NCI-H748 treated with DMSO at 0.1 percent for 48 hours (cell line): ENCODE measurements at places on chromosomes 2 and 18.

- no peak for DNase-seq
Measured at GRCh38 chr2:19851116-19851695, 50.6 kb downstream of the TTC32 start.

GRCh38 chr18:332721-333510 is 65.1 kb upstream of the THOC1 start:
- no peak for DNase-seq

GRCh38 chr2:172179045-172179701 is 76.5 kb upstream of the DLX2 start:
- DNase-seq: no peak

DNA sequence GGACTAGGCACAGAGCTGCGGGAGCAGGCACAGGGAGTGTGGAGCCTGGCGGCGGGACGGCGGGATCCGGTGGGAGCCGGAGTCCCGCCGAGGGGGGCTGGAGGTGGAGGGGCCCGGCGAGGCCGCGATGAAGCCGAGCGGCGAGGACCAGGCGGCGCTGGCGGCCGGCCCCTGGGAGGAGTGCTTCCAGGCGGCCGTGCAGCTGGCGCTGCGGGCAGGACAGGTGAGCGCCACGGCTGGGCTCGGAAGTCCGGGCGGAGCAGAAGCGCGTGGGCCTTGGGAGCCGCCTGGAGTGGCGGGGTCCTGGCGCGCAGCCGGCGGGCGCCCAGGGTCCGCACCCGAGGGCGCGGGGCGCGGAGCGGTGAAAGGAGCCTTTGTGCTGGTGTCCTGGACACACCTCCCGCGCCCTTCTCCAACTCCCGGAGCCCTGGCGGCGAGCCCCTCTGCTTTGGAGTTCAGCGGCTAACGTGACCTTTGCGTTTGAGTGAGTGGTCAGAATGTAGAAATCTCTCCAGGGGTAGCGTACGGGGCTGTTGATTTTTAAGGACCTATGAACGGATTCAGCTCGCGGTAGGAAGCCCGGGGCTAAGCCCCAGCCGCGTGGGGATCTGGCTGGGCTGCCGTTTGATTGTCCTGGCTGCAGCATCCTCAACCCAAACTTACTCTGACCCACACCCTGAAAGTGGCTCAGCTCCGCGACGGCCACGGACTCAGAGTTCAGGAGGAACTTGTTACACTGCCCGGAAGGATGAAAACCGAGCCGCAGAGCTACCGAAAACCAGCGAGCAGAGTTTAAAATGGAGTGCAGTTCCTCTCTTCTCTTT is 448 bp downstream of the IMPA2 start:
- no peak for DNase-seq

DNA sequence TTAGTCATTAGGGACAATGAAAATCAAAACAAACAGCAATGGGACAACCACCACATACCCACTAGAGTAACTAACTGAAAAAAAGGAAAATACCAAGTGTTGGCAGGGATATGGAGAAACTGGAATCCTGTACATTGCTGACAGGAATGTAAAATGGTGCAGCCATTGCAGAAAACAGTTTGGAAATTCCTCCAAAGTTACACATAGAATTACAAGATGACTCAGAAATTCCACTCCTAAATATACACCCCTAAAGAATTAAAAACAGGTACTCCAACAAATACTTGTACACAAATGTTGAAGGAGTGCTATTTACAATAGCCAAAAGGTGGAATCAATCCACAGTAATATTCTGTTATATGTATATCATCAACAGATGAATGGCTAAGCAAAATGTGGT is 110.9 kb downstream of the ROCK1 start:
- no peak for DNase-seq

DNA sequence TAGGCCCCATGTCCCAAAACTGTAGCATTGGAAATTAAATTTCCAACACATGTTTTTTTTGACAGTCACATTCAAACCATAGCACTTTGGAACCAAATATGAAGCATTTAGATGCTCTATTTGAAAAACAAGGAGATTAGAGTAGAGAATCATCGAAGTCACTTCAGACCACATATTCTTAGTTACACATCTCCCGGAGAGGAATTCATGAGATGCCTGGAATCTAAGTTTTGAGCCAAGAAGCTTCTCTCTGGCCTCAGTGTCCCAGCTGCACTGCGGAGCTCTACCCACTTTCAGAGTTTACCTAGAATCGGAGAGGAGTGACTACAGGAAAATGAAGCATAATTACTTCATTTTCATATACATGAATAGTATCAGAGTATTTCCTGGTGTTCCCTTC is 385.9 kb downstream of the TNS1 start:
- no peak for DNase-seq

- no peak for DNase-seq
Measured at GRCh38 chr2:206054952-206055351, 31.0 kb downstream of the INO80D start.

DNA sequence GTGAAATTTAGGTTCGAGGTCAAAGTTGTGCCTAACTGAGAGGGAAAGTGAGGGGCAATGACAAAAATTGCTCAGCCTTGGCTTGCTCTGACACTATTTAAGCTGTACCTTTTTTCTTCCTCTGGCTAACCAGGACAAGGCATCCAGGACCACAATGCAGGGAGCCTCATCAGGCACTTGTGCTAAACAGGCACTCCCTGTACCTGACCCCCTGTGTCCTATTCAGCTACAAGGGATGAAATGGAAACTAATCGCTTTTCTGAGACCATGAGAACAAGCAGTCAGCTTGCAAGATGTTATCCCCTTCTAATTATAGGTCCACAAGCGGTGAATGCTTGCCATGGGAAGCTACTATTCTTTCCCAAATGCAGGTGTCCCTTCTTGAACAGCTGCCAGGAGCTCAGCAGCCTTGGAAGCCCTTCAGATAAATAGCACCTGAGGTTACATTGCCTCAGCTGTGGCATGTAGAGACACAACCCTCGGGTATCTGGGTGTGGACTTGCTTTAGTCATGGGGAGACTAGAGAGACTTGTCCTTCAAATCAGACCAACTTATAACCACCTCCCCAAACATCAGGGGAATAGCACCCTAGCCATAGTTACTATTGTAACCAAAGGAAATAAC is 19.1 kb upstream of the ITGA6 start:
- DNase-seq: peak; percentile 92

DNA sequence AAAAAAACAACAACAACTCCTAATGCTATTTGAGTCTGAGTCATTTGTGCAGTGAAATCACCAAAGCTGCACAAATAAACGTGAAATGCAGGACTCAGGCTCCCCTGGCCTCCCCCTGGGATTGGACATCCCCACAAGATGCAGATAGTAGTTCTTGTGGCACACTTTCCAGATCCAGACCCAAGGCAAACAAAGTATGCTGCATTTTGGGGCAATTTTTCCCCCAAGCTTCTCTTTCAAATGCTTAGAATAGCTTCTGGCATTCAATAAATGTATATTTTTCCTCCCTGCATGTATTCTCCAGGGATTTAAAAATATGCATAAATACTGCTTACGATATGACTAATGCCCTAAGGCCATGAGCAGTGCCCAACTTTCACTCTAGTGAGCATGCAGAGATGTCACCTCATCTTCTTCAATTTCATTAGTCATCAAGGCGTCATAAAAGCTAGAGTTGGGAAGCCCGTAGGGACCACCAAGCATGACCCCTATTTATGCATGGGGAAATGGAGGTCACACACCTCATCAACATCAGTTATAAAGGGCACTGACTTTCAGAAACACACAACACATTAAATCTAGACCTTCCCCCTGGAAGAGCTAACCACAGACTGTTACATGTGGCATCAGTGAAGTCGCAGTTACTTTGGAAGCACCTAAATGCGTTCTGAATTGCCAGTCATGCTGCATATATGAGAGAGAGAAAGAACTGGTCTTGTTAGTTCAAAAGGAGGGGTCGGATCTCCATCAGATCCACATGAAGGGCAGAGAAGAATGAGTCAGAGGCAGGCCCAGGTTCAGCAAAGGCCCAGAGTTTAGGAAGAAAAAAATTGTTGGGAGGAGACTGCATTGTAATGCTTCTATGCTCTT is 374.1 kb downstream of the LPIN1 start:
- DNase-seq: no peak

GRCh38 chr2:120313695-120314615 is 32.0 kb upstream of the INHBB start:
- DNase-seq: no peak

- DNase-seq: no peak
Measured at GRCh38 chr18:65498605-65499004, 252.2 kb upstream of the CDH7 start.

GRCh38 chr2:1874101-1874865 is 130.0 kb upstream of the PXDN start:
- DNase-seq: no peak

DNA sequence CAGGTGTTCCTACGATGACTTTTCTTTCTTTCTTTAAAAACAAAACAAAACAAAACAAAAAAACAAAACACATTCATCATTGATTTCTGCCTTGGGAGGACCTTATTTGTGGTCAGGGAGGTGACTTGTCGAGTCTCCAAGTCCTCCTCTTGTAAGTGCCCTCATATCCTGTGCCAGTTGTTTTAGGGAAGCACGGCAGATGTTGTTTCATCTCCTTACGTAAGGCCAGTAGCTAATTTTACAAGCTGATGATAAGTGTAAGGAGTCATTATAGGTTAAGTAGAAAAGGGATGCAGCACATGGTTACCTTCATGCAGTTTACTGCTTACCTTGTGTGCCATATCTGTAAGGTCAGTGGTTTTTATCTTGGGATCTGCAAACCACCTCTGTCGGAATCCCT is 52.2 kb downstream of the MRPS9 start:
- no peak for DNase-seq

- DNase-seq: no peak
Measured at GRCh38 chr18:63962137-63962536, 7.7 kb upstream of the SERPINB8 start.

DNA sequence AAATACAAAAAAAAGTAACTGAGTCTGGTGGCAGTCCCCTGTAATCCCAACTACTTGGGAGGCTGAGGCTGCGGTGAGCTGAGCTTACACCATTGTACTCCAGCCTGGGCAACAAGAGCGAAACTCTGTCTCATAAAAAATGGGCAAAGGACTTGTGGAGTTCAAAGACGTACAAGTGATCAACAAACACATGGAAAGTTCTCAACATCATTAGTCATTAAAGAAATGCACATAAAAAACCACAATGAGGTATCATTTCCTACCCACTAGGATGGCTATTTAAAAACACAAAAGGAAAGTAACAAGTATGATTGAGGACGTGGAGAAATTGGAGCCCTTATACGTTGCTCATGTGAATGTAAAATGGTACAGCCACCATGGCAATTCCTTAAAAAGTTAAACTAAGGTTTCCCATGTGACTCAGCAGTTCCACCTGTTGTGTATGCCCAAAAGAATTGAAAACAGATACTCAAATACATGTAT is 52.3 kb downstream of the RAB10 start:
- no peak for DNase-seq

DNA sequence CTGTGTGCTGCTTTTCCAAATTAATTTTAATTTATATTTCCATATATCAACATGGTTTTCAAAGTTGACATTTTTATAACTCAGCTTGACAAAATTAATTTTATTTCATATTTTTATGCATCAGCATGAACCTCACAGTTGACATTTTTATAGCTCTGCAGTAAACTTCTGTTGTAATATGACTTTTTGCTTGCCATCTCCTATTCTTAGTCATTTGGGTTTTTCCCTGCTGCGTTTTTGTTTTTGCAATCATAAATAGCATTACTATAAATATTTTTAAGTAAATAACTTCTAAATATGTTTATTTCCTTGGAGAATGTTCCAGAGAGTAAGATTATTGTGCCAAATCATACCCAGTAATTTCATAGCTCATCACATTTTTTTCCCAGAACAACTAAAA is 21.0 kb upstream of the L3MBTL4 start:
- no peak for DNase-seq
